ENCODE measurements at places on chromosomes 12 and 14.

DNA sequence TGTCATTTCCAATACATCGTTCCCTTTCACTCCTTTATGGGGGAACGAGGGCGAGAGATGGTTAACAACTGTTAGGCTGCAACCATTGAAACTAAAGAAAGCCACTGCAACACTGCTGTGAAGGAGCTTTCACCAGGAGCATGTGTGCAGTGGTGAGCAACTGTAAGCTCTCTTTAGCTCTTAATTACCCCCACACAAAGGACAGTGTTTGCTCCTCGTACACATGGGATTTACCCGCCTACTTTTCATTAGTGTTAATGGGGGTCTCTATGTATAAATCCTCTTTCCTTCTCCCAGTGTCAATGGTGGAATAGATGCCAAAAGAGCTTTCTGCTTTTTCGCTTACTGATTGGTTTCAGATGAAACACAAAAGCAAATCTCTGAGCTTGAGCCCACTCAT, 343.1 kb downstream of the FLRT2 start:
- no peak for DNase-seq

GRCh38 chr14:105064721-105065143, 498 bp downstream of the GPR132 start:
- no peak for DNase-seq

- no peak for DNase-seq
Observed at GRCh38 chr14:73474952-73475351, 15.8 kb upstream of the RIOX1 start.

DNA sequence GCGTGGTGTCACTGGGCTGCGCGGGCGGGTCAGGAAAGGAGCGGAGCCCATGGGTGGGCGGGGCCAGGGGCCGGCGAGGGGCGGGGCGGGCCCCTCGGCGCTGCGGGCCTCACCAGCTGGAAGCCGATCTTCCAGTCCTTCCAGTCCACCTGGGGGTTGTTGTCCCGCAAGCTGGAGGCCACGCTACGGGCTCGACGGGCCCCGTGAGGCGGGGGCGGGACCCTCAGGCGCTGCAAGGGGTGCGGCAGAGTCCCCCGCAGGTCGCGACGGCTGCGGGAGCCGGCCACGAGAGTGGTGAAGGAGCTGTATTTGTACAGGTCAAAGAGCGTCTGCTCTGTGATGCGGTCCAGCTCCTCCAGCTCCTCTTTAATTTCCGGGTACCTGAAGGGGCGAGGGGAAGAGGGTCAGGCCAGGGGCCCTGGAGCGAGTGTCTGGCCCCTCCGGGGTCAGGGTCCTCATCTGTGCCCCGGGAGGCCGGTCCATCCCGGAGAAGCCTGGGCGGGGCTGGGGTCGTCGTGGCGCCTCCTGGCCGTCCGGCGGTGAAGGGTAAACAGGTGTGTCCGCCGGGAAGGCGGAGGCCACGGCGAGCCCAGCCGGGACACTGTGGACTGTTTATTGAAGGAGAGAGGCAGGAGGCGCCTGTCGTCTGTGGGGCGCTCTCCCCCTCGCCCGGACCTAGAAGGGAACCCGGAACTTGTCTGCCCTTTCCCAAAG, 11.9 kb downstream of the SCNN1A start:
- DNase-seq, result no peak

DNA sequence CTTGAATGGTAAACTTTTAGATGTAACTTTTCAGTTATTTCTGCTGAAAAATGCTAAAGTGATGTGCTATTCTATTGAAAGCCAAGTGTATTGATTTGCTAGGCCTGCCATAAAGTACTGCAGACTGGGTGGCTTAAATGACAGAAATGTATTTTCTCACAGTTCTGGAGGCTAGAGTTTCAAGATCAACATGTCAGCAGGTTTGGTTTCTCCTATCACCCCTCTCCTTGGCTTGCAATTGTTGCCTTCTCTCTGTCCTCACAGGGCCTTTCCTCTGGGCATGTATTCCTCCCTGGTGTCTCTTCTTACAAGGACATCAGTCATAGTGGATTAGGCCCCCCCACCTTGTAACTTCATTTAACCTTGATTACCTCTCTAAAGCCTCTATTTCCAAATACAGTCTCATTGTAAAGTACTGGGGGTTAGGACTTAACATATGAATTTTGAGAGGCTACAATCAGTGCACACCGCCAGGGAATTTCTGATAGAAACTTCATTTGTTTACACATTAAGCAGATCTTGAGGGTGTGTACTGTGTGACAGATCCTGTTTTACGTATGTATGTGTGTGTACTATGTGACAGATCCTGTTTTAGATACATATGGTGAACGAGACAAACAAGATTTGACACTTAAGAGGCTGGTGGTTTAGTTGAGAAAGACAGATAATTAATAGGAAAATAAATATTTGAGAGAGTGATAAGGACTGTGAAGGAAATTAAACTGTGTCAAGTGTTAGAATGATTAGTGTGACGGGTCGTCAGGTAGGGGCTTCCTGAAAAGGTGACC, 49.5 kb downstream of the ADIPOR2 start:
- DNase-seq, result no peak

DNA sequence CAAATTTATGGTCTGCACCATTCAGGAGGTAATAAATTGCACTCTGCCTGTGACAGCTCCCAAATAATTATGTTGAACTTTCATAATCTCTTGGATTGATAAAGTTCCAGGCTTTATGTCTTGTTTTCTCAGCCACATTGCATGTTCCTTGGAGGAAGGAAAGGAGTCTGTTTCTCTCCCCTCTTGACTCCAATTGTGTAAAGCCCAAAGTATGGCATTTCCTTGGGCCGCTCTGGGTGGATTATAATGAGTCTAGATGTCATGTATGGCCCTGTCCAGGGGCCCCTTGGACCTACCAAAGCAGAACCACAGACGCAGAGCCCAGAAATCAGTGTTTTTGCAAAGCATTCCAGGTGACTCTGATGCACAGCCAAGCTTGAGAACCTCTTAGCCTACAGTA, 160.8 kb downstream of the KSR2 start:
- DNase-seq, result no peak

All from pulmonary artery endothelial cell (primary cell).